ENCODE measurements at places on chromosomes 6 and 20.

DNA sequence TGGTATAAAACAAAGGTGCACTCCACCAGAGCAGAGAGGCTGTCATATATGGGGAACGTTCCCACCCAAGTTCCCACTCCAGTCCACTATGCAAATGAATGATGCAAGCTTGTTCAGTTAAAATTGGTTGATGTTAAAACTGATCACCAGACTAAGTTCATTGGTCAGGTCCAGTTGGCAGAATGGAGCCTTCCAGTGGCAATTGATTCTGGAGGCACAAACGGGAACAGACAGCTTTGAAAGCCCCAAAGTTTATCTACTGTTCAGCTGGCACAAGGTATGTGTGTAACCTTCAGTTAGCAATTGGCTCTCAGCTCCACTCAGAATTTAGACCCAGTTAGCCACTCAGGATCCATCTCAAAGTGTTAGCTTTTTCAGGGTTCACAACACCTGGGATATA is 119.4 kb upstream of the CEP85L start:
- no peak for DNase-seq

- DNase-seq = no peak
These were observed 228.6 kb upstream of the PMEPA1 start for GRCh38 chr20:57938158-57939108.

DNA sequence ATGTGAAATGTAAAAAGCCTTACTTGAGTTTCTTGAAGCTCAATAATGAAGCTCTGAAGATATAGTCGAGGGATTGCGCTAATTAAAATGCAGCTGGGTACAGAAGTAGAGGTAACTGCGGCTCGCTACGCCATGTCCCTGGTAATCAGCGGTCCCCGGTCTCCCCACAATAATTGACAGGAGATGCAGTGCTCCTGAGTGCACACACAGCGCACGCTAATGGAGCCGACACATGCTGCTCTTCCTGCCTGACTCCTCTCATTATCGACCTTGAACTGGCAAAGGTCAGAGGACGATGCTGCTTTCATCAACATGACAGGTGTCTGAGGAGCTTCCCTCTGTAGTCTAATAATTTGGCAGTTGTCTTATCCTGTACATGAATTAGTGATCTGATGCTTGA is 365.9 kb downstream of the RNF144B start:
- peak; percentile 21 for DNase-seq

- DNase-seq = no peak
These were observed 23.7 kb downstream of the ECHDC1 start for GRCh38 chr6:127319686-127320085.

- DNase-seq = no peak
These were observed 98.8 kb downstream of the LYRM2 start for GRCh38 chr6:89539779-89540178.

- DNase-seq = no peak
These were observed at the start of gene MYLK4 for GRCh38 chr6:2750832-2751231. MYLK4 (minus strand) TSS chr6:2750922; CDS start chr6:2749294, 1,628 bp downstream.

DNA sequence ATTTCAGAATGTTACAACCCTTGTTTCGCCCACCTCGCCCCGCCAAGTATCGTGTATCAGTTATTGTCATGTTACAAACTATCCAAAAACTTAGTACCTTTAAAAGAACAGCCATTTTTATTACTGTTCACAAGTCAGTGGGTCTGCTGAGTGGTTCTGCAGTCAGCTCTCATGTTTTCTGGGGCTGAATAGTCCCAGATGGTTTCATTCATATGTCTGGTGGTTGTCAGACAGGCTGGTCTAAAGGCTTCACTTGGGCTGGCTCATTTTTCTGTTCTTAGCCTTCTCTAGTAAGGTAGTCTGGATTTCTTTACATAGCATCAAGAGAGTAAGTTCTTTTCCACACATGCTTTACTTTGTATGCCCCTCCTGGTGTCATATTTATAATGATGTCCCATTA is 8.6 kb downstream of the ZNF292 start:
- DNase-seq = no peak

- no peak for DNase-seq
These were observed 28.5 kb upstream of the MPC1 start for GRCh38 chr6:166411271-166411670.

Measured in Right ventricle myocardium inferior (tissue), 1 donor.